G401 (cell line): ENCODE measurements at places on chromosomes 7 and 10. TPM values are rescaled to one million over a fixed set of nuclear protein-coding genes. Genes with fewer than 3 reads are reported as not detected.

GRCh38 chr10:4150676-4151075, 365.7 kb upstream of the KLF6 start:
- DNase-seq, result no peak

The SCD gene
- 464 and 607 TPM in 2 replicates for total RNA-seq

GRCh38 chr10:115051216-115051615, 41.9 kb upstream of the ATRNL1 start:
- no peak for DNase-seq

- no peak for DNase-seq
Measured at GRCh38 chr7:122248472-122248871, 56.1 kb downstream of the FEZF1 start.

DNA sequence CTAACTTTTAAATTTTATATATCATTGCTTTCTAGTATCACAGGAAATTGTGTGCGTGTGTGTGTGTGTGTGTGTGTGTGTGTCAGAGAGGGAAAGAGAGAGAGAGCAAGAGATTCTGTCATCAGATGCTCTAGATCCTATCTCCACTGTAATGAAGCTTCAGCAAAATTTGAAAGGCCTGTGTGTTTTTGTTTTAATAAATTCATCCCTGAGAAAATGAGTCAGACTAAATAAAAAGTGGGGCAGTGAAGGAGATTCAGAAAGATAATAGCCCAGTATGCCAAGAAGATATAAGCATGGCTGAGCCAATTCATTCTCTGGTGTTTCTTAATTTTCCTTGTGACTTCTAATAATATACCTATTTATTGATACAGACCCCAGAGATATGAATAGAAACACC, 184.2 kb upstream of the TMEM196 start:
- DNase-seq, result no peak

The GSDME gene
- total RNA-seq, result 1.3 and 4.8 TPM in 2 replicates

DNA sequence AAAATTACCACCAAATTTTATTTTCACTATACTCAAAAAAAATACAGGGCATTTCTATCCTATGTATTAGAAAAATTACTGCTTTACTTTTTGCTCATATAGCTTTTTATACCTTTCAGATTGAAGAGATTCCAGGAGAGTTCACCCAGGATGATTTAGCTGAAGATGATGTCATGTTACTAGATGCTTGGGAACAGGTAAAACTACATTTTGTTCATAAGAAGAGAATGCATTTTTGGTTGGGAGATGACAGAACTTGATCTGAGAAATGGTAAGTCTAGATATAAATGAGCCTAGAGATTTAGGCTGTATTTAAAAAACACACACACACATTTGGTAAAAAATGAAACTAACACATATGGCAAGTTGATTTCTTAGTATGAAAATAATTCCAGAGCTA, 38.1 kb upstream of the ARL4A start:
- DNase-seq, result no peak

DNA sequence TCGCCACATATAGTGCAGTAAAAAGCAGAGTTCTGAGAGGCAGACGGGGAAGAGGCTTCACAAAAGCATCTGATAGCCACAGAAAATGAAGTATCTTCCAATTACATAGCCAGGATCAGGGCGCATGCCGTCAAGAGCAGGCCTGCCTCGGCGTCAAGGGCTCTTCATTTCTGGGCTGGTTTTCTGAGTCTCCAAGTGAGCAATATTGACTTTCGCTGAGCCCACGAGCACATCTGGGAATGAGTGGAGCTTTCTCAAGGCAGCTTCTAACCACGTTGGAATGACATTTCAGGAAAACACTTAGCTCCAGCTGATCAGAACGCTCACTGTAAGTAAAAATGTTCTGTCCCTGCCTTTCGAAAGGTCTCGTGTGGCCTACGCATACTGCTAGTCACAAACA, 51.9 kb downstream of the CLRN3 start:
- DNase-seq, result no peak

DNA sequence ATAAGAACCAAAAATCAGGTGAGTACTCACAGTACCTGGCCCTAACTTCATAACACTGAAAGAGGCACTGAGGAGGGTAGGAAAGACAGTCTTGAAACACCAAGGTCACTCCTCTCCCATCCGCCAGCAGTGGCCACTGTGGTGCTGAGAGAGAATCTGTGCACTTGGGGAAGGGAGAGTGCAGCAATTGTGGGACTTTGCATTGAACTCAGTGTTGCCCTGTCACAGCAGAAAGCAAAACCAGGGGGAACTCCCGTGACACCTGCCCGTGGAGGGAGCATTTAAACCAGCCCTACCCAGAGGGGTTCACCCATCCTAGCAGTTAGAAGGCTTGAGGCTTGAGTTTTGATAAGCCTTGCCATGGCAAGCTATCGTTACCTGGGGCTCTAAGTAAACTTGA, 35.2 kb upstream of the MAP3K8 start:
- no peak for DNase-seq

The ZSCAN25 gene
- 7.6 and 10.6 TPM in 2 replicates for total RNA-seq

GRCh38 chr10:28595613-28596012, 62.7 kb downstream of the WAC start:
- peak; percentile 48 for DNase-seq

DNA sequence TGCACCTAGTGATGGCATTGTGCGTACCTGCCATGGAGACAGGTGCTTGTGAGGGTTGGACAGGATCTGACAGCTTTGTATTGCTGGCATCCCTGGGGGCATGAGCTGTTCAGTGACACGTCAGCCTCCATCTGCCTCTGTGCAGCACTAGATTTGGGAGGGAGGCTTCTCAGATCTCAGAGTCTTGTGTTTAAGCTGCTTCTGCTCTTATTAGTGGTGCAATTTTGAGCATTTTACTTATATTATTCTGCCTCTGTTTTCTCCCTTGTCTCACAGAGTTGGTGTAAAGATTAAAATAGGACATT, 5.1 kb downstream of the ARHGAP22 start:
- peak; percentile 94 for DNase-seq

DNA sequence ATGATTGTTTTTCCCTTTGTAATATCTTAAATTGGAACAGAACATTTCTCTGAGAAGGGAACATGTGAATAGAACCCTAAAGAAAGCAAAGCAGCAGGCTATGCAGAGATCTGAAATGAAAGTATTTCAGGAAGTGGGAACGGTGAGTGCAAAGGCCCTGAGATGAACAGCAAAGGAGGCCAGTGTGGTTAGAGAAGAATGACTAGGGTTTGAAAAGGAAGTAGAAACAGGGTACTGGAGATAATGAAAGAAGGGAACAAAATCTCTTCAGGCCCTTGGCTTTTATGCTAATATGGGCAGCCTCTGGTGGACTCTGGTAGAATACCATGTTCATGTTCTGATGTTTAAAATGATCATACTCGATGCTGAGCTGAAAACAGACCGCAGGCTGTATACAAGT, 22.2 kb downstream of the ARHGAP21 start:
- no peak for DNase-seq

GRCh38 chr10:117677239-117677638, 134.7 kb downstream of the EMX2 start:
- no peak for DNase-seq

The UNCX gene
- 0.10 and 0.25 TPM in 2 replicates for total RNA-seq

DNA sequence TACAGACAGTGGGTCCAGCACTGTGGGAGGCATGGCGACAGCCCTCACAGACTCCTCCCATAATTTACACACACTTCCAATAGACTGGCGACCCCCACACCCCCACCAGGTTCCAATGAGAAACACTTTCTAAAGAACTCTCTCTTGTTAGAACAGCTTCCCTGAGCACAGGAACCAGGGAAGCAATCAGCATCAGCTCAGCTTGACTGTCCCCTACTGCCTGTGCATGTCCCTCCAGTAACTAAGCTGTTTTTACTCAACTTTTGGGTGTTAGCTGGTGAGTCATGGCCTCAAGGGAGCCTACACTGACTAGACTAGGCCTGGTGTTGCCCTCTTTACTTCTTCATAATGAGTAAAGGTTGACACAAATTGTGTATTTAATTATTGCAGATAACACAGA, 32.6 kb upstream of the HERPUD2 start:
- DNase-seq, result no peak

The GBX1 gene
- total RNA-seq, result 0.37 TPM in 1 of 2 replicates, not detected in the other

The GJC3 gene
- total RNA-seq, result not detected in 2 replicates

- no peak for DNase-seq
Measured at GRCh38 chr10:127524908-127525665, 24.0 kb upstream of the NPS start.

The GIMAP6 gene
- not detected in 2 replicates for total RNA-seq

DNA sequence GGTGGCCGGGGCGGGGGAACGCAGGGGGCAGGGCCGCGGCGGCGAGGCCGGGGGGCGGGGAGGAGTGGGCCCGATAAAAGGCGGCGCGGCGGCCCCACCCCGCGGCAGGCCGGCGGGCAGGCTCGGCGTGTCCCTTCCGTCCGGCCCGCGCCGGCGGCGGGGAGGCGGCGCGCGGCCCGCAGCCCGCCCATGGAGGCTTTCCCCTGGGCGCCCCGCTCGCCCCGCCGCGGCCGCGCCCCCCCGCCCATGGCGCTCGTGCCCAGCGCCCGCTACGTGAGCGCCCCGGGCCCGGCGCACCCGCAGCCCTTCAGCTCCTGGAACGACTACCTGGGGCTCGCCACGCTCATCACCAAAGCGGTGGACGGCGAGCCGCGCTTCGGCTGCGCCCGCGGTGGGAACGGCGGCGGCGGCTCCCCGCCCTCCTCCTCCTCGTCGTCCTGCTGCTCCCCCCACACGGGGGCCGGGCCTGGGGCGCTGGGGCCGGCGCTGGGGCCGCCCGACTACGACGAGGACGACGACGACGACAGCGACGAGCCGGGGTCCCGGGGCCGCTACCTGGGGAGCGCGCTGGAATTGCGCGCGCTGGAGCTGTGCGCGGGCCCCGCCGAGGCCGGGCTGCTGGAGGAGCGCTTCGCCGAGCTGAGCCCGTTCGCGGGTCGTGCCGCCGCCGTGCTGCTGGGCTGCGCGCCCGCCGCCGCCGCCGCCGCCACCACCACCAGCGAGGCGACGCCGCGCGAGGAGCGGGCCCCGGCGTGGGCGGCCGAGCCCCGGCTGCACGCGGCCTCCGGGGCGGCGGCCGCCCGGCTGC, at the start of gene NANOS1:
Gene NANOS1 (plus strand): TSS at position 102 of the 808 bp plus-strand sequence. CDS start 88 bp downstream, at position 190.
- DNase-seq, result no peak

GRCh38 chr10:70131560-70131937, 1.1 kb downstream of the AIFM2 start:
- DNase-seq, result no peak

- DNase-seq, result no peak
Measured at GRCh38 chr7:83452256-83452655, 196.7 kb downstream of the SEMA3E start.

DNA sequence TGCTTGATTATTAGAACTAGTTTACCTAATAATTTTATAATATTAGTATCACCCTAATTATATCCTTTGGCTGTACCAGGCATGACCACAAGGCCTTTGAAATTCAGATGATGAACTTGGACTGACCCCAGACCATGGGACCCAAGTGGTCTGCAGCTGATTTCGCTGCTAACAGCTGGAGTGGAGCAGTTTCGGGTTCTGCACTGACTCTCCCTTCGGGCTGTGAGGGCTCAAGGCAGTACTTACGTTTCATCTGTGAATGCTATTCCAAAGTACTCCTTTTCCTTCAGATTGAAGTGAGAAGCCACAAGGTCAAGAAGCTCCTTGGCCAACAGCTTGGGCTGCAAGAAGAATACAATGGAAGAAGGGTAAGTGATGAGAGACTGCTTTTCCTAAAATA, 223.8 kb downstream of the PRPF18 start:
- DNase-seq, result no peak

DNA sequence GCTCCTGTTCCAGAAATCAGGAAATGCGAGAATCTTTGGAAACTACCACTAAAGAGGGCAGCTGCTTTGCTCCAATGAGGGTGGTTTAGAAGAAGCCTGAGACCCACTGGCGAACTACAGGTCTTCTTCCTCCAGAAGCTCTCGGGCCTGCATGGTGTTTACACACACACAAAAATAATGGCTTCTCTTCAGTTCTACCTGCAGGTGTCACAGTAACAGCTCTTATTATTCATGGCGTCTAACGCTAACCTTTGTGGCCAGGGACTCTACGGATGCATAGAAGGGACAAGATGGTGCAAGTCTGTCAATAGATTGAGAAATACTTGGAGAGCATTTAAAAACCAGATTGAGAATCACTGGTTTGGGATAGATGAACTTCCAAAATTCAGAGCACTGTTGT, 22.4 kb downstream of the GPR141 start:
- DNase-seq, result no peak

GRCh38 chr10:115953281-115953680, 319.7 kb downstream of the GFRA1 start:
- DNase-seq, result no peak

- peak; percentile 91 for DNase-seq
Measured at GRCh38 chr7:141533149-141533949, 17.9 kb upstream of the AGK start.

The TRPV5 gene
- total RNA-seq, result not detected in 2 replicates

The PITX3 gene
- 5.4 and 6.3 TPM in 2 replicates for total RNA-seq

The TMEM196 gene
- not detected in 2 replicates for total RNA-seq

GRCh38 chr10:47262606-47263533, 37.1 kb upstream of the GDF10 start:
- no peak for DNase-seq

DNA sequence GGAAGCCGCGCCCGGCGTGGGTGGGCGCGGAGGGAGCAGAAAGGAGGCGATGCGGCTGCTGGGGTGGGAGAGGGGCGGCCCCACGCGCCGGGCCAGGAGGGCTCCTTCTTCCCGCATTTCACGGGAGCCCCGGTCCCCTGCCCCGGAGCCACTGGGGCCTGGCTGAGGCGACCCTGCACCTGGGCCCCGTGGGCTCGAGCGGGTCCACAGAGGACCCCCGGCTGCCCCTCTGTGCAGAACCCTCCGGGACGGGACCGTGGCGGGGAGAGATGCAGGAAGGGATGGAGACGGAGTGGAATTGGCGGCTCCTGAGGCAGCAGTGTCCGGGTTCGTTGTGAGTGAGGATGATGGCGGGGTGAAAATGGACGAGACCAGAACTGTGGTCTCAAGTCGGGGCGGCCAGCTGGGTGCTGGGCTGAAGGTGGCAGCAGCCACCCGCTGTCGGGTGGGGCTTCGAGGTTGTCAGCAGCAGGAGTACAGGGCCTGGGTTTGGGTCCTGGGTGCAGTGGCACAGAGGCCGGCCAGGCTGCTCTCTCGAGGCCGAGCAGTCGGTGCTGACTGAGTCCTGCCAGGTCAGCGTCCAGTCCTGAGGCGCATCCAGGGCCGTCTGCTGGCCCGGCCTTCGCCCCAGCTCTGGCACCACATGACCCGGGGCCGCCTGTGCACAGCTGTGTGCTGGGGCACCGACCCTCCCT, 80.4 kb downstream of the VIPR2 start:
- DNase-seq, result no peak

The CYP26C1 gene
- 0.80 TPM in 1 of 2 replicates, not detected in the other for total RNA-seq

- DNase-seq, result no peak
Measured at GRCh38 chr10:4678023-4678950, 147.7 kb upstream of the AKR1E2 start.

GRCh38 chr10:17029581-17030271, 99.9 kb downstream of the CUBN start:
- no peak for DNase-seq

The C10orf95 gene
- 1.8 TPM in 1 of 2 replicates, not detected in the other for total RNA-seq

- no peak for DNase-seq
Measured at GRCh38 chr10:80472234-80473095, 18.4 kb downstream of the TSPAN14 start.

GRCh38 chr7:17184805-17185689, 113.4 kb upstream of the AHR start:
- no peak for DNase-seq

- no peak for DNase-seq
Measured at GRCh38 chr7:150829426-150829825, 22.9 kb upstream of the AOC1 start.

The CTTNBP2 gene
- total RNA-seq, result not detected in 2 replicates

GRCh38 chr7:146639291-146639690, 522.7 kb downstream of the CNTNAP2 start:
- no peak for DNase-seq

GRCh38 chr10:34286136-34286739, 528.9 kb downstream of the PARD3 start:
- no peak for DNase-seq

GRCh38 chr7:141354251-141354650, 197.0 kb upstream of the AGK start:
- DNase-seq, result no peak
